Brain pericyte (primary cell): ENCODE measurements at places on chromosomes 2 and 18.
A peak's percentile ranks its signal among the peaks of the same experiment; 100 is the strongest.

DNA sequence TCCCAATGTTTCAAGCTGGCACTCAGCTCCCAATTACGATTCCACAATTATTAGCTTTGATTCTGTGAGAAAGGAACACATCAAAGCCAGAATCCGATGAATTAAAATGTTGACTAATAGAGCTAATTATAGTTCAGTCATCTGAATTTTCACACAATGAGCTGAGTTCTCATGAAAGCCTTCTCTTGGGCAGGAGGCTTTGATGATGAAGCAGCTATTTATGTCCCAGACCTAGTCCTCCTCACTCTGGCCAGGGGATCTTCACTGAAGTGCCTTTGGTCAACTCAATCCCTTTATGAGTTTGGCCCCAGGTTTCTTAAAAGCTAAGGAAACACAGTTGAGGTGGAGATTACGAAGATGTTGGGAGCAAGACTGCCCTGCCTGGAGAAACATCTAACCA lies 74.7 kb upstream of the PPM1B start:
- no peak for DNase-seq

GRCh38 chr2:43086451-43087221 lies 139.8 kb downstream of the ZFP36L2 start:
- DNase-seq, result peak; percentile 88

DNA sequence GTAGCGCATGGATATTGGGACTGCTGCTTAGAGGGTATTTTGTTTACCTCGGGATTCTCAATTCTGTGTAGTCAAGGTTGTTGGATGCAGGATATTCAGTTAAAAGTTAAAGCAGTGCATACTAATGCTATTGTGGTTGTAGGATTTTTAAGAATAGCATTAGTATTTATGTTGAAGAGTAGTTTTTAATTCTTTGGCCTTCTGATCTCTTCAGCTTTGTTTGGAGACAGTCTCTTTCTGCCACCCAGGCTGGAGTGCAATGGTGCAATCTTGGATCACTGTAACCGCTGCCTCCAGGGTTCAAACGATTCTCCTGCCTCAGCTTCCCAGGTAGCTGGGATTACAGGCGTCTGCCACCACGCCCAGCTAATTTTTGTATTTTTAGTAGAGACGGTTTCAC lies 1.5 kb downstream of the RHBDD1 start:
- DNase-seq, result no peak

DNA sequence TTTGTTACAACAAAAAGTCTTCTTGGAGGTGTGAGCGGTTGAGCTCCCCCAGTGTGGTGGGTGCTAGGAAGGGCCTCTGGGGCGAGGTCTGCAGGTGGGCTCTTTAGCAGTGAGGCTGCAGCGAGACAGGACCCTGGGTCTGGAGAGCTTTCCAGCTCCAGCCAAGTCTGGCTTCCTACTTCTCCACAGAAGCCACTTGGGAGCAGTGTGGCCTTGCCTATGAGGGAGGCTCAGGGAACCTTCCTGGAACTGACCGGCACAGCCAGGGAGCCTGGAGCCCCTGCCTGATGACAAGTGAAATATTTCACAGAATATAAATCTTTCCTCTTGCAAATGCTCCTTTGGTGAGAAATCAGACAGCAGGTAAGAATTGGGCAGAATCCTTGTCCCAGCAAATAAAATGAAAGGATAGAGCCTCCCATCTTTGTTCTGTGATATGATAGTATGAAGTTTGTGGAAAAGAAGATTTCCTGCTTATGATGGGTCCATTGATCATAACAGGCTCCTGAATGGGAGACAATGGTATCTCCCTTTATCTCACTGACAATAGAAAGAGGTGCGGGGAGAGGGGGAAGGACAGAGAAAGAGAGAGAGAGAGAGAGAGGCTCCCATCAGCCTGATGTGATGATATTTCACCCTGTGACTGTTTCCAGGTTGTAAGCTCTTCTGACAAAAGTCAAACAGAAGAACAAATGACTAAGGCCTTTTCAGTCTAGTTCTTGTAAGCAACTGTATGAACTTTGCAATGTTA lies 289.8 kb upstream of the SPRED2 start:
- DNase-seq, result no peak

DNA sequence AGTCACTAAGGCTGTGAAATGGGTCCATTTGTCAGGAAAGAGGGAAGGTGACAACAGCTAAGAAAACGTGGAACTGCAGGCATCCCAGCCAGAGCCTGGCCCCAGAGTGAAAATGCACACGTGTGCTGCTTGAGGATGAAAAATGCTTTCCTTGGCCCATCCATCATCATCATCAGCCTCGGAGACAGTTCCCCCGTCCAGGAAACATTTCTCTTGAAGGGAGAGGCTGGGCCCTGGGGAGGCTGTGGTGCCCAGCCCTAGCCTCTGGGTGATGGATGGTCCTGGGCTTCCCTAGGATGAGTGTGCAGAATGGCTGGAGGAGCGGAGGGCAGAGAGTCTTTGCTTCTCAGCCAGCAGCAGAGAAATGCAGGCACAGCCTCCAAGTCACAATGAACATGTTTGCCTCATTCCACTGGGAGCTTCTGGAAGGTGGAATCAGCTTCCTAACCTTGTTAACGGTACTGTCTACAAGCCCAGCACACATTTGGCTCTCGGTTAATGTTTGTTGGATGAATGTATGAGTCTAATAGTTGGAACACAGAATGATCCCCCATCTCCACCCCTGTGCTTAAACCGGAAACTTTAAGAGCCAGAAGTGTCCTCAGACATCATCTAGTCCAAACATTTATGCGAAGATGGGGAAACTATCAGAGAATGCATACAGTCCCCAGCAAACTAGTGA lies 164.0 kb downstream of the RDH14 start:
- DNase-seq, result no peak

- DNase-seq, result no peak
These were observed 27.1 kb upstream of the RPRD1A start for GRCh38 chr18:36094431-36094830.

DNA sequence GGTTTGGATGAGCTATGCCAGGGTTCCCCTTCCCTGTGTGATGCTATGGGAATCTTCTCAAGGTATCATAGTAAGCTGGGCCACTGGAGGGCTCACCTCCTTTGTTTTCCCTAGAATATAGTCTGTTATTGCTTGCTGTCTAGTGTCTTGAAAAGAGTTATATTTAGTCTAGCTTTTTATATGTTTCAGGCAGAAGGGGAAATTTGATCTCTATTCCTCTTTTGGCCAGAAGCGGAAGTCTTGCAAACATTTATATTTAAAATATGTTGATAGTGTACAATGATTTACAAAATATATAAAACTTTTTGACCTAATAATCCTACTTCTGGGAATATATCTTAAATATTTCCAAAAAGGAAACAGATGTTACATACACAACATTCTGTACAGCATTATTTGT lies 260.7 kb downstream of the FHOD3 start:
- no peak for DNase-seq

GRCh38 chr2:171287036-171287571 lies 126.4 kb upstream of the TLK1 start:
- no peak for DNase-seq

DNA sequence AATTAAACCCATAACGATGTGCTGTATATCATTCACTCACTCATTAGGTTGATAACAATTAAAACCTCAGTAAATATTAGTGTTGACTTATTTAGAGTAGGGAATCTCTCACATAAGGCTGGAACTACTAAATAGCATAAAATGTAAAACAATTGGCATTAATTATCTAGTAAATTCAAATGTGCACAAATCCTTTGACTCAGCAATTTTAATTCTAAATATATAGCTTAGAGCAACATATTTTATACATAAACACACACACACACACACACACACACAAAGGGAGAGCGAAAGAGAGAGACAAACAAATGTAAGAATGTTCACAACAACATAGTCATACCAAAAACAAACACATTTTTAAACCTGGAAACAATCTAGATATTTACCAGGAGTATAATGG lies 443.1 kb upstream of the KCNH7 start:
- no peak for DNase-seq

DNA sequence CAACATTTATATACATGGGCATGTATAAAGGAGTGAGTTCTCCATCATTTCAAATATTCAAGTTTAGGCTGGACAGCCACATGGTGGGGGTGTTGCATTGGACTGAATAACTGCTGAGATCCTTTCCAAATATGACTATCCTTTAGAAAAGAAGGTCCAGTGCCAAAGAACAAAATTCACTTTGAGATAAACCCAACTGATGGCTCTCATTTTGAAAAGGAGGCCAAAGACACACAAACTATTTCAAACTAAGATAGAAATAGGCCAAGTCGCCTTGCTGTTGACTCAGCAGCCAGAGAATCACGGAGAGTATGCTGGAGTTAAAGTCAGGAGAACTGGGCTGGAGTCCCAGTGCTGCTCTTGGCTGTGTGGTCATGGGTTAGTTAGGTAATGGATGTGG lies 204.5 kb upstream of the LRATD1 start:
- no peak for DNase-seq

- no peak for DNase-seq
These were observed 308.9 kb upstream of the ATP5MC3 start for GRCh38 chr2:175490360-175490791.
